ENCODE measurements at places on chromosomes 7 and 10. TPM values are rescaled to one million over a fixed set of nuclear protein-coding genes. Genes with fewer than 3 reads are reported as not detected.

Gene LLCFC1
- not detected for total RNA-seq

Gene ZNF467
- 1.1 TPM for total RNA-seq

Gene GRID2IP
- 0.01 TPM for total RNA-seq

Gene STAG3
- 0.22 TPM for total RNA-seq

Gene MKX
- not detected for total RNA-seq

Gene CRYGN
- total RNA-seq: not detected

Gene ARL4A
- 45.5 TPM for total RNA-seq

Gene CTTNBP2
- 0.39 TPM for total RNA-seq
